ENCODE measurements at places on chromosomes 16 and 17. TPM values are rescaled to one million over a fixed set of nuclear protein-coding genes. Genes with fewer than 3 reads are reported as not detected.

The SLX1A gene
- 121 TPM for total RNA-seq

The XAF1 gene
- 302 TPM for total RNA-seq

DNA sequence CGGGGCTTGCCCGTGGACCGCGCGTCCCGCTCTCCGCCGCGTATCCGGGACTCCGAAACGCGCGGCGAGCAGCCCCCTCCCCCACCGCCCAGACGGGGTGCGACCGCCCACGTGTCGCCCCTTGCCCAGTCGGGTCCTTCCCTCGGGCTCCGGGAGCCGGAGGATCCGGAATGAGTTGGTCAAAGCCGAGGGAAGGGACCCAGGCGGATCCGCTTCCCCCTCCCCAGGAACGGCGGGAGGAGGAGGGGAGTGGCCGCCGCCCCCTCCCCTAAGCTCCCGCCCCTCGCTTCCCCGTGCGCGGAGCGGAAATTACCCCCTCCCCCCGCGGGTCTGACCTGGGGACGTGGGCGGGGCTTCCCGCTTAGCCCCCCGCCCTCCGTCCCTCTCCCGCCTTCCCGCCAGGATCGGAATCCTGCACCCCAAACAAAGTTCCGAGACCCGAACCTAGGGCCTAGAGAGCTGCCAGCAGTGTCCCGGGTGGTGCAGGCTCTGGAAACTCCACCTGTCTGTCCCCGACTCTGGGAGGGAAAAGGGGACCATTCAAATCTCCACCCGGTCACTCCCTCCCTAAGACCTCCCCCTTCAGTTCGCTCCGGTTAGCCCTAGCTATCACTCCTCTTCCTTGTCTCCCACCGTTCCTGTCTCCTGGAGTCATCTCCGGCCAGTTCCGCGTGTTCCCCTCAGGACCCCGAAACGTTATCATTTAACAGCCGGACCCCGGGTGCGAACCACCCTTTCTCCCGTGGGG lies 1.0 kb upstream of the IGF2BP1 start:
- H3K4me1 ChIP-seq = peaks cover 15% of the 10 kb centered on the region
- peak overlapping the region; percentile 60 for H3K4me3 ChIP-seq
- H3K27ac ChIP-seq = peak overlapping the region; percentile 34
- H3K36me3 ChIP-seq = no peaks in the 10 kb centered on the region
- peak; percentile 46 for DNase-seq

DNA sequence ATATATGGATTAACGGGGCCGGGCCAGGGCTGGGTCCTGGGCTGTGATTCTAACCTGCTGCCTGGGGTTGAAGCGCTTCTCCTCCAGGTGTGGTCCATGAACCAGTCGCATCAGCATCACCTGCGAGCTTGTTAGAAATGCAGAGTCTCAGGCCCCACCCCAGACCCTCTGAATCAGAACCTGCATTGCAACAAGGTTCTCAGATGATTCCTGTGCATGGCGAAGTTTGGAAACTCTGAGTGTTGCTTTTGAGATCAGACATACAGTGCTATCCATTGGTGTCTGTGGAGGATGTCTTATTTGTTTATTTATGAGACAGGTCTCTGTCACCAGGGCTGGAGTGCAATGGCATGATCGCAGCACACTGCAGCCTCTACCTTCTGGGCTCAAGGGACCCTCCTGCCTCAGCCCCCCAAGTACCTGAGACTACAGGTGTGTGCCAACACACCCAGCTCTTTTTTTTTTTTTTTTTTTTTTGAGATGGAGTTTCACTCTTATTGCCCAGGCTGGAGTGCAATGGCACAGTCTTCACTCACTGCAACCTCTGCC lies 99.8 kb downstream of the PITPNC1 start:
- peak overlapping the region; percentile 70 for H3K27ac ChIP-seq
- no peak overlapping the region for H3K4me3 ChIP-seq
- no peak for DNase-seq
- no peaks in the 10 kb centered on the region for H3K27me3 ChIP-seq

The CD300E gene
- total RNA-seq = not detected

- peaks cover 13% of the 10 kb centered on the region for H3K4me1 ChIP-seq
- no peak for DNase-seq
- no peak overlapping the region for H3K27ac ChIP-seq
- H3K27me3 ChIP-seq = peaks cover 2% of the 10 kb centered on the region
Measured at GRCh38 chr17:39935909-39936308, 8.4 kb downstream of the LRRC3C start.

GRCh38 chr17:61065263-61065773 lies 334.3 kb upstream of the TBX2 start:
- H3K27me3 ChIP-seq = peaks cover 3% of the 10 kb centered on the region
- H3K27ac ChIP-seq = no peak overlapping the region
- peak overlapping the region; percentile 38 for H3K4me3 ChIP-seq
- no peak for DNase-seq
- H3K4me1 ChIP-seq = peaks cover 10% of the 10 kb centered on the region
- peaks cover 10% of the 10 kb centered on the region for H3K36me3 ChIP-seq

The WSB1 gene
- 171 TPM for total RNA-seq

DNA sequence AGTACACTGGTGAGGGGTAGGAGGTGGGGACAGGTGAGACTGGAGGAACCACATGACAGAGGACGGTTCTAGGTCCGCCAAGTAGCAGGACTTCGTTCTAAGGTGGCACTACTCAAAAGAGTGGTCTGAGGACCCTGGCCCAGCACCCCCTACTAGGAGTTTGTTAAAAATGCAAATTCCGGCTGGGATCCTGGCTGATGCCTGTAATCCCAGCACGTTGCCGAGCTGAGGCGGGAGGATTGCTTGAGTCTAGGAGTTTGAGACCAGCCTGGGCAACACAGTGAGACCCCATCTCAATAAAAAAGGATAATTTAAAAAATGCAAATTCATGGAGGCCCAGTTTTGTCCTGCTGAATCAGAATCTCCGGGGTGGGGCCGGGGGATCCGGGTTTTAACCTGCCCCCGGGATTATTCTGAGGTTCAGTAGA lies 59.1 kb downstream of the WSB1 start:
- peaks cover 22% of the 10 kb centered on the region for H3K4me1 ChIP-seq
- no peaks in the 10 kb centered on the region for H3K27me3 ChIP-seq
- DNase-seq = no peak
- H3K36me3 ChIP-seq = no peaks in the 10 kb centered on the region
- H3K4me3 ChIP-seq = peak overlapping the region; percentile 84

The IL17C gene
- total RNA-seq = 0.68 TPM

GRCh38 chr16:9813665-9814064 lies 368.6 kb downstream of the GRIN2A start:
- no peaks in the 10 kb centered on the region for H3K36me3 ChIP-seq
- no peak for DNase-seq
- H3K27me3 ChIP-seq = no peaks in the 10 kb centered on the region

Data from activated naive CD8-positive, alpha-beta T cell treated with anti-CD3 and anti-CD28 coated beads, Interleukin-2, amount 10 ng/mL, durations not matched to agents 7 days and 5 days (primary cell).